Effector memory CD8-positive, alpha-beta T cell (primary cell): ENCODE measurements at places on chromosomes 2 and 18.

- no peak for DNase-seq
Observed at GRCh38 chr18:58848685-58849084, 16.0 kb upstream of the ZNF532 start.

- no peak for DNase-seq
Observed at GRCh38 chr2:172293952-172294351, 133.4 kb upstream of the ITGA6 start.

GRCh38 chr2:33336036-33336625, 140.3 kb upstream of the RASGRP3 start:
- DNase-seq, result no peak

DNA sequence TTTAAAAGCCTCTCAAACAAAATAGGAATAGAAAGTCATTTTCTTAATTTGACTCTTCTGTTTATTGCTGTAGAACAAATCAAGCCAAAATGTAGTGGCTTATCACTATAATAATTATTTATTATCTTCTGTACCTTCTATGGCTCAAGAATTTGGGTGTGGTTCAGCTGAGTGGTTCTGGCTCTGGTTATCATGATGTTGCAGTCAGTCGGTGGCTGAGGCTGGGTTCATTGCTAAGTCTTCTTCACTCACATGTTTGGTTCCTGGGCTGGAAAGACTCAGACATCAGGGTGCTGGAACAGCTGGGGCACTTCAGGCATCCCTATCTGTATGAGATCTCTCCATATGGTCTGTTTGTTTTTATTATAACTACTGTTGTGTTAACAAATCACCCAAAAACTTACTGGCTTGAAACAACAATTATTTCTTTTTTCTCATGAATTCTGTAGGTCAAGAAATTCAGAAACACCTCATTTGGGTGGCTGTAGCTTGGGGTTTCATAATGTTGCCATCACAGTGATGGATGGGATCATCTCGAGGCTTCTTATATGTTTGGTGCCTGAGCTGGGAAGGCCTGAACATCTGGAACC, 242.6 kb upstream of the FBXO11 start:
- DNase-seq, result no peak

- no peak for DNase-seq
Observed at GRCh38 chr2:121001641-121002040, 266.0 kb downstream of the GLI2 start.
